ENCODE measurements at places on chromosomes 2 and 18.
A peak's percentile ranks its signal among the peaks of the same experiment; 100 is the strongest.

- DNase-seq, result no peak
Observed at GRCh38 chr2:58063641-58064040, 17.0 kb downstream of the VRK2 start.

- peak; percentile 66 for DNase-seq
Observed at GRCh38 chr2:155062250-155062921, 363.9 kb downstream of the KCNJ3 start.

GRCh38 chr2:86023366-86023712 is 82.3 kb downstream of the POLR1A start:
- no peak for DNase-seq

- DNase-seq, result no peak
Observed at GRCh38 chr2:137748533-137748932, 215.7 kb upstream of the HNMT start.

DNA sequence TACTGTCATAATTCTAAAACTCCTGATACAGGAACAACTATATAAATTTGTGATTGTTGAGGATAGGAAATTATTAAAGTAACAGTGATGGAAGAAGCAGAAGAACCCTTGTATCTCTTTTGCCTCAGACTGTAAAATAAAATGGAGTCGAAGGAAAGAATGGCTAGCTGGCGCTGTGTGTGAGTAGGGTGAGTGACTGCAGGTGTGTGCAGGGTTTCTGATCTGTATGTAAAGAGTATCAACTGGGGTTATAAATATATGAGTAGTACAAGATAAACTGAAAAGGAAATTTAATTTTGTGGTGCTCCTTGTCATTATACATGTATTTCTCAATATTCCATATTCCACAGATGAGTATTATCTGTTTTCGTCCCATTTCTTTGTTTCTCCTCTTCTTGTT is 15.2 kb downstream of the POLI start:
- no peak for DNase-seq

- no peak for DNase-seq
Observed at GRCh38 chr18:63336366-63337099, 17.0 kb upstream of the BCL2 start.

- DNase-seq, result no peak
Observed at GRCh38 chr2:75595541-75596395, 35.0 kb upstream of the EVA1A start.

DNA sequence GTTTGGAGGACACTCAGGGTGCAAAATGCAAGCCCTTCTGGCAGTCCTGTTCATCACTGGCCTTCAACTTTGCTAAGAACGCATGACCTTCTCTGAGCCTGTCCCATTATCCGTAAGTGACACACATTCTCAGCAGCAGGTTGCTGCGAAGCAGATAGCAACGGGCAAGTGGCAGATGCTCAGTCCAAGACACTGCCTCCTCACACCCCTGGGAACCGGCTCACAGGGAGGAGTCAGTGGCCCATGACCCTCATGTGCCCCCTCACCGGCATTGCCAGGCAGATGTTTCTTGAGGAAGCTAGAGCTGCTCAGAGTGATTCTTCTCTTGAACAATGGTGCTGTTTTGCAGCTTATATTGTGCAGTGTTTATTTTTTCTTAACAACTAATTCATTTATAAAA is 737.2 kb upstream of the HS6ST1 start:
- no peak for DNase-seq

DNA sequence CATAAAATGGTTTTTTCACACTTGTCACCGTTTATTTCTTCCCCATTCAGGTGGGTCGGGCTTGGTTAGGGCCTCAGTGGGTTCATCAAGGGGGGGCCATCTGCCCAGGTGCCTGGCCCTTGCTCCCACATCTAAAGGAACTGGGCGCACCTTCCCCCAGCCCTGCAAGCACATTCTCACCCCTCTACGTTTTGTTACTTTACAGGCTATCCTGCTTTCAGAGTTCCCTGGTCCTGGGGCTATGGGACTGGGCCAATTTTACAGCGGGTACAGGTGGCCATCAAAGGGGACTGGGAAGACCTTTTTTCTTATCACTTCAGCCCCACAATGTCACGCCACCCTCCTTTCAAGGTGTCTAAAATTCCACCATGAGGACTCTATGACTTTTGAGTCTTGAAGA is 71.8 kb upstream of the HAAO start:
- DNase-seq, result no peak

Measured in cerebellar nuclear complex (tissue), 1 donor.